ENCODE measurements at places on chromosomes 5 and 9.

- no peak for DNase-seq
Observed at GRCh38 chr9:278651-279050, 64.0 kb downstream of the DOCK8 start.

DNA sequence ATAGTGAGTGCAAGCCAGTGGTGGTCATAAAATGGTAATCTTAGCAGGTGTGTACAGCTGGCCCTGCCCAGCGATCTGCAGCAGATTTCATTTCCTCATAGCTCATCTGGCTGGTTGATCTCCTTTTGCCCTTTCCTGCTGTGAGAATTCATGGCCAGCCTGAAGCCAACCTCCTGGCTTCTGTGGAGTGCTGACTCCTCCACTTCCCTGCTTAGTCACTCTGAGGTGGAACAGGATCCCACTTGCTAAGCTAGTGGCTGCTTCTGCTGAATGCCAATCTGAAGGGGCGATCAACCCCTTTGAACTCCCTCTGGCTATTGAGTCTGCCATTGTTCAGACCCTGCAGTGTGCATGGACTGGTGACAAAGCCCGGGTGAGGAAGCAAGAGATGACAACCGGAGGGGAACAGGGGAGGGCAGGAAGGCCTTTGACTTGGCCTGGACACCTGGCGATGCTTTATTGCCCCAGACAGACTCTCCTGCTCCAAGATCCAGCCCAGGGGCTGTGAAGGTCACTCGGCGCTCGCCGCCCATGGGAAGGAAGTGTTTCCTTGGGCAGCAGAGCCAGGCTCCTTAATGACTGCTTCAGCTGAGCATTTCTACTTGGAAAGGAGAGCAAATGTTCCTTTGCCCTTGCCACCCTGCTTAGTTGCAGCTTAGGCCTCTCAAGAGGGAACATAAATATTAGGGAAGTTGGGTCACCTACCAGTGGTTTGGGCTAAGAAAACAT lies 341.1 kb downstream of the ZSWIM6 start:
- no peak for DNase-seq

DNA sequence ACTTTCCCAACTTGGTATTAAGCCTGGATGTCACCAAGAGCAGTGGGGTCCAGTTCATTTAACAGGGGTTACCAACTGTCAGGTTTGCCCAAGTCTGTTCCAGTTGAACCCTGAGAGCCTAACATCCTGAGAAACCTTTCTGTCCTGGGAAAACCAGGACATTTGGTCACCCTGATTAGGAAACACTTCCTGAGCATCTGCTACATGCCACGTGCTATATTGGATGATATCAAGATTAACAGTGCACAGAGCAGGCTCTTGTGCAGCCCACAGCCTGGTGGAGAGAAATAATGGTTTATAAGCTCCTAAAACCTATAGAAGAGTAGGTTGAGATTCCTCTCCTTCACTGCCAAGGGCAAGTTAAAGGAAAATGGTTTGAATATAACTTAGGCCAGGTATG lies 102.9 kb upstream of the RAD23B start:
- DNase-seq, result no peak

DNA sequence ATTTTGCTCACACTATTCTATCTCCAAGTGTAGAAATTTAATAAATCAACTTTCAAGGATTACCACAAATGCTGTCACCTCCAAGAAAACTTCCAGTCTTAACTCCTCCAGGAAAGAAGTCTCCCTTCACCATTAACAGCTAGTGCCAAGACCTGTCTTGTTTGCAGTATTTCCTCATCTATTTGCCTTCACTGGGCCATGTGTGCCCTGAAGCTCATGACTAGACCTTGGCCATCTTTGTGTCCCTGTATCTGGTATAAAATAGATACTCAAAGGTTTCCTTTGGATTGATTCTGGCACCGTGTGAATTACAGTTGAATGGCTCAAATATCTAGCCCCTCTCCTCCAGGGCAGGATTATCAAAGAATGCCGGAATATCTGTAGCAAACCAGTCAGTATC lies 346.7 kb upstream of the KLF4 start:
- no peak for DNase-seq

- no peak for DNase-seq
Observed at GRCh38 chr5:172571413-172571812, 69.7 kb upstream of the NEURL1B start.

- no peak for DNase-seq
Observed at GRCh38 chr9:72276429-72276828, 88.6 kb downstream of the ZFAND5 start.

Data from cortex of kidney (tissue), 1 donor.